Erythroblast (primary cell): ENCODE measurements at places on chromosomes 16 and 17.

DNA sequence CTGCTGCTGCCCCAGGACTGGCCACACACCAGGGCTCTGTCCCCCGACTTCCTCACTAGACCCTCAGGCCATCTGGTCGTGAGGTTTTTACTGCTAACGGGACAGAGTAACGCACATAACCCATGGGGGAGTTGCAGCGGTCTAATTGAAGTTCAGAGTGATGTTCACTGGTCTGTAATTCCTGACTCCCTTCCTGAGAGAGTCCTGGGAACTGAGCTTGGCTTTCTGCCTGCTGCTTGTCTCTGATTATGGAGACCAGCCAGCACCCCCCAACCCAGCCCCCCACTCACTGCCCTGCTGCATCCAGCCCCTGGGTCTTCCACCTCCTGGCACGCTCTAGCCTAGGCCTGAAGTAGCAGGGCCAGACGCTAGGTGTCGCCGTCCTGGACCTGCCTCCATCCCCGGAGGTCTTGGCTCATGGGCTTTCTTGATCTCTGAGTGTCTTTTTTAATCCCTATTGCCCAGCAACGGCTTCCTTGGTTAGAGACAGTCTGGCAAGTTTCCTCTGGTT, 192.9 kb downstream of the CCDC182 start:
- peak; percentile 25 for DNase-seq

GRCh38 chr17:77382356-77382911, 241.7 kb downstream of the SEC14L1 start:
- no peak for DNase-seq

DNA sequence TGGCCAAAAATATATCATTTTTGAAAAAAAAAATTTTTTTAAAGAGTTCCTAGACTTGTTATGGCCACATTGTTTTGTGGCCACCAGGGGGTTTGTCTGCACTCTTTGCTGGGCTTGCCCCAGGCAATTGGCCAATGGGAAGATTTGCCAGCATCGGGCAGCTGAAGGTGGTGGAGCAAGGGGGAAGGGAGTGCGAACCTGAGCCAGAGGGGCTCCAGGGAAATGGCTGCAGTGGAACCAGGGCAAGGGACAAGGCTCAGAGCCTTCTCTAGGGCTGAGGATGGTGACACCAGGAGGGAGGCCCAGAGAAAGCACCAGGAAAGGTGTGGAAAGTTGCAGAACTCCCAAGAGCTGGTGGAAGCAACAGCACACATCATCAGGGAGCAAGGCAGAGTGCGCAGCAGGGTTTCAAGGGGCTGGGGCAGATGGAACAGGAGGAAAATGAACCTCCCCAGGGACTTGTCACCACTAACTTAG, 15.5 kb upstream of the CMIP start:
- peak; percentile 22 for DNase-seq

- no peak for DNase-seq
Measured at GRCh38 chr16:54821731-54822130, 108.9 kb upstream of the IRX5 start.

GRCh38 chr17:74671031-74671771, 41.5 kb downstream of the CD300LF start:
- DNase-seq, result peak; percentile 73

- no peak for DNase-seq
Measured at GRCh38 chr16:63806794-63807506, 1314.9 kb downstream of the CDH11 start.
